ENCODE measurements at places on chromosomes 13 and 19.

DNA sequence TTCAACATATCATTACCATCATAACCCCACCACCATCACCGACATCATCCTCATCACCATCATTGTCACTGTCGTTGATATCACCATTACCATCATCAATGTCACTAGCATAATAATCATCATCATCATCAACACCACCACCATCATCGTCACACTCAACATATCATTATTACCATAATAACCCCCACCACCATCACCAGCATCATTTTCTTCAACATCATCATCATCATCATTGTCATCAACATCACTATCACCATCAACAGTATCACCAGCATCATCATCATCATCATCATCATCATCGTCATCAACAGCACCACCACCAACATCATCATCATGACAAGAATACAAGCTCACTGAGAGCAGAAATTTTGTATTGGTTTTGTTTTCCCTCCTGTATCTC is 83.8 kb downstream of the MBD3L1 start:
- no peak for DNase-seq

DNA sequence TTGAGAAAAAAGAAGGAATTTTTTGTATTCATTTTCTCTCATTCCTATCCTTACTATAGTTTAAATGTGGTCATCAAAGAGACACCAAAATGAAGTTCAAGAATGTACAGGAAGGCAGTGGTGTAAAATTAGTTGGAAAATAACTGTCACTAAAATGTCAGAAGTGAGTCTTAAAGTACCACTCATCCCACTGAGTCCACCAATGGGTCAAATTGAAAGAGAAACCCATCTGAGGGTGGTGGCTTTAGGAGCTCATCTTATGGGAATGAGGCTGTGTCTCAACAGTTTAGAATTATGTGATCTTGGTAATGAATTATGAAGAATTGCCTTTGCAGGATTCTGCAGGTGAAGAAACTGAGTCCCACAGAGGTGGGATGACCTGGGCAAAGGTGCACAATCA is 403.5 kb downstream of the FGF9 start:
- no peak for DNase-seq

- no peak for DNase-seq
These were observed 3.5 kb upstream of the SLC1A5 start for GRCh38 chr19:46791944-46792343.

- DNase-seq: no peak
These were observed 10.4 kb downstream of the ZNF93 start for GRCh38 chr19:19911150-19911549.

GRCh38 chr19:37905946-37906868 is at the start of gene WDR87:
WDR87 (minus strand) TSS chr19:37906594; CDS start chr19:37898239, 8,355 bp downstream.
- no peak for DNase-seq

DNA sequence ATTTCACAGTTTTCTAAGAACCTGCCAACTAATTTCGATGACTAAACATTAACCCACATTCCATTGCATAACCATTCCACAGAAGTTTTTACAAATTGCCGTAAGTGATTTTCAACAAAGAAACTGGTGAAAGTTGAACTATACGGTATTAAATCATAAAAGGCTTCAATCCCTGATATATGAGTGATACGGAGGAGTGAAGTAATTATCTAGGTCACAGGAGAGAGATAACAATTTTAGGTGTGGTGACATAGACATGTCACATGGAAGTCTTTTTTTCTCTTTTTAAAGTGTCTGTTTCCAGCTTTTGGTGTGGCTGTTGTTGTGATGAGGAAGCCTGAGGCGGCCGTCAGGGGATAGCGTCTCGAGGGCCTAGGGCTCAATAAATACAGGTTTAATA is 29.4 kb downstream of the TBC1D4 start:
- DNase-seq: no peak

DNA sequence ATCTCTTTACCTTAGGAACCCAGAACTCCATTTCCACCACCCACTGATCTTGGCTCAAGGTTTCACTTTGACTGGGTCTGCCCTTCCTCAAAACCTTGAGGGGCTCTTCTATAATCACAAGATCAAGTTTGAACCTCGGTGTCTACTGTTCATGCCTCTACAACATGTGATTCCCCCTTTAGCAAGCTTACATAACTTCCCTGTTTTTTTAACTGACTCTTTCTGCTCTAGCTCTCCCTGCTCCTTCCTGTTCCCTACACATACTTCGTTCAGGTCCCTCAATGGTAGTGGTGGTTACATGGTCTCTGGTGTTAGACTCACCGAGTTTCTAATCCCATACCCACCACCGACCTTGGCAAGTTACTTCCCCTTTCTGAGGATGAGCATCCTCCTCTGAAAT is 26.7 kb downstream of the CEACAM8 start:
- DNase-seq: no peak

- no peak for DNase-seq
These were observed 8.5 kb downstream of the ZNF430 start for GRCh38 chr19:21028969-21029268.

GRCh38 chr19:38239816-38240215 is 15.8 kb upstream of the DPF1 start:
- DNase-seq: no peak

GRCh38 chr19:18233224-18233825 is 7.1 kb upstream of the PDE4C start:
- peak; percentile 50 for DNase-seq

GRCh38 chr13:79740991-79741390 is 260.0 kb downstream of the NDFIP2 start:
- peak; percentile 58 for DNase-seq

DNA sequence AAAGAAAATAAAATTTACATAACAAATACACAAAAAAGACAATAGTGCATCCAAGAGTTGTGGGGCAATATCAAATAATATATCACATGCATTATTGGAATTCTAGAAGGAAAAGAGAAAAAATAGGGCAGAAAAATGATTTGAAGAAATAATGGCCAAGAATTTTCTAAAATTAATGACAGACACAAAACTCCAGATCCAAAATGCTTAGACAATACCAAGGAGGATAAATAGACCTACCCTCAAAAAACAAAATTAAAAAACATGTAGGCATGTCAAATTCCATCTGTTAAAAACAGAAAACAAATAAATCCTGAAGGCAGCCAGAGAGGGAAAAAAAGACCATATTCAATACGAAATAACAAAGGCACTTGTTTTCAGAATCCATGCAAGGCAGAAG is 191.5 kb upstream of the ZNF536 start:
- no peak for DNase-seq

GRCh38 chr13:21330126-21330861 is 128.8 kb downstream of the ZDHHC20 start:
- DNase-seq: no peak

All from adrenal gland (tissue), 19 donors.